ENCODE measurements at places on chromosomes 16 and 17. TPM values are rescaled to one million over a fixed set of nuclear protein-coding genes. Genes with fewer than 3 reads are reported as not detected.

DNA sequence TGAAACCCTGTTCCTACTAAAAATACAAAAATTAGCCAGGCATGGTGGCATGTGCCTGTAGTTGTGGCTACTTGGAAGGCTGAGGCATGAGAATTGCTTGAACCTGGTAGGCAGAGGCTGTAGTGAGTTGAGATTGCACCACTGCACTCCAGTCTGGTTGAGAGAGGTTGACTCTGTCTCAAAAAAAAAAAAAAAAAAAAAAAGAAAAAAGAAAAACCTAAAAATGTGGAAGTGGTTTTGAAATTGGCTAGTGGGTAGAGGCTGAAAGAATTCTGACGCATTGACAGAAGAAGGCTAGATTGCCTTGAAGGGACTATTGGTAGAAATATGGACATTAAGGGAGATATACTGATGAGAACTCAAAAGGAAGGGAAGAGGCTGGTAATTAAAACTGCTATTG, 33.6 kb upstream of the CPPED1 start:
- no peak overlapping the region for H3K27ac ChIP-seq
- H3K4me3 ChIP-seq, result no peak overlapping the region
- H3K36me3 ChIP-seq, result no peaks in the 10 kb centered on the region
- no peak for DNase-seq
- no peaks in the 10 kb centered on the region for H3K4me1 ChIP-seq
- no peaks in the 10 kb centered on the region for H3K27me3 ChIP-seq

DNA sequence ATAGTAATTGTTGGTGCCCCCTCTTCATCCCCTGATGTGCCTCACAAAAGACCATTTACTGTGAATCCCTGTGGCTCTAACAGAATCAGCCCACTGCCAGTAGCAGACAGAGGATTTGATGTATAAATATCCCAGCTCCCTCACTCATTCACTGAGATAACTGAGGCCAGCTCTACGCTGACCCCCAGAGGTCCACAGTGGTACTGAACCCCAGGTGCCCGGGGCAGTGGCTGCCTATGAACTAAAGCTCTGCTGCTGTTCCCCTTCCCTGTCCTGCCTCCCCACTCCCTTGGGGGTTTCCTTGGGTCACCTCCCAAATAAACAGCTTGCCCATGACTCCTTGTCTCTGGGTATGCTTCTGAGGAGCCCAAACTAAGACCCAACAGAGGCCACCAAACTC, 295.8 kb downstream of the FOXL1 start:
- H3K4me1 ChIP-seq, result no peaks in the 10 kb centered on the region
- no peak for DNase-seq
- H3K27ac ChIP-seq, result no peak overlapping the region
- H3K4me3 ChIP-seq, result no peak overlapping the region
- H3K36me3 ChIP-seq, result no peaks in the 10 kb centered on the region
- H3K27me3 ChIP-seq, result no peaks in the 10 kb centered on the region

The IRX3 gene
- 1.7 TPM for total RNA-seq

GRCh38 chr17:11622492-11622891, 24.2 kb downstream of the DNAH9 start:
- H3K27me3 ChIP-seq, result no peaks in the 10 kb centered on the region
- H3K4me1 ChIP-seq, result peaks cover 11% of the 10 kb centered on the region
- H3K4me3 ChIP-seq, result no peak overlapping the region

The FOXL1 gene
- 0.18 TPM for total RNA-seq
